ENCODE measurements at places on chromosomes 11 and 22. TPM values are rescaled to one million over a fixed set of nuclear protein-coding genes. Genes with fewer than 3 reads are reported as not detected.

C11orf65 gene
- 0.29 TPM for total RNA-seq

LRRC4C gene
- total RNA-seq, result not detected

- no peak for DNase-seq
These were observed 14.8 kb downstream of the SGSM3 start for GRCh38 chr22:40385036-40385782.

- DNase-seq, result peak; percentile 66
These were observed 29.2 kb upstream of the XBP1 start for GRCh38 chr22:28829358-28830181.

DNA sequence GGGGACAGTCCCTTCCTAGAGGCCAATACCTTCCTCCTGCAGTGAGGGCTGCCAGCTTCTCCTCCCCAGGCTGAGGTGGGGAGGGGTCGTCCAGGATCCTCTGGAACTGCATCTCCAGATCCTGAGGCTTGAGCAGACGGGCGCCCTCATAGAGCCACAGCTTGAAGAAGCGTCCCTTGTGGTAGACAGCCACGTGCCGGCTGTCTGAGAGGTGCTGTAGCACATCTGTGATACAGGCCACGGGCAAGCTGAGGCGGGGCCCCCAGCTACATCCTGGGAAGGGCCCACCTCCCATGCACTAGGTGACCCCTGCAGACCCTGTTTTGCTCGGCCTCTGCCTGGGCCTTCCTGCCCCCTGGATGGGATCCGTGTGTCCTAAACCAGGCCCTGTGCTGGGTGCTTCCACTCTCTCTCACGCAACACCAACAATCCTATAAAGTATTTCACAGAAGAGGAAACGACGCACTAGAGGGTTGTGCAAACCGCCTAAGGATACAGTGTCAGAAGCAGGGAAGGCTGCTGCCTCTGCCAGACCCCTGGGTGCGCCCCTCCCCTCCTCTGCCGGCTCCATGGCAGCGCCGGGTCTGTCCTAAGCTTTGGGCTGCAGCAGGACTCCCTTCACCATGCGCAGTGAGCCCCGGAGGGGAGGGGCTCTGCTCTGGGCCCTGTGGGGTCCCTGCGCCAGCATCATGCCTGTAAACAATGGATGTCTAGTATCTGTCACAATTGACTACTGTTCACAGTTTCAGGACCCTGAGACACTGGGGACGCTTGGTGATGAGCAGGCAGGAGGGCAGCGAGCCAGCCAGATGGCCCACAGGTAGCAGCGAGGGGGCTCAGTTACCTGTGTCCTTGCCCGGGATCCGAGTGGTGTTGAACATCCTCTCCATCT lies 4.5 kb downstream of the CPT1B start:
- DNase-seq, result no peak

GRCh38 chr11:118953265-118953664 lies 2.8 kb upstream of the UPK2 start:
- no peak for DNase-seq

- DNase-seq, result no peak
These were observed 13.5 kb upstream of the ZNF74 start for GRCh38 chr22:20380486-20380885.

Measured in Daoy (cell line).